ENCODE measurements at places on chromosomes 7 and 10.

DNA sequence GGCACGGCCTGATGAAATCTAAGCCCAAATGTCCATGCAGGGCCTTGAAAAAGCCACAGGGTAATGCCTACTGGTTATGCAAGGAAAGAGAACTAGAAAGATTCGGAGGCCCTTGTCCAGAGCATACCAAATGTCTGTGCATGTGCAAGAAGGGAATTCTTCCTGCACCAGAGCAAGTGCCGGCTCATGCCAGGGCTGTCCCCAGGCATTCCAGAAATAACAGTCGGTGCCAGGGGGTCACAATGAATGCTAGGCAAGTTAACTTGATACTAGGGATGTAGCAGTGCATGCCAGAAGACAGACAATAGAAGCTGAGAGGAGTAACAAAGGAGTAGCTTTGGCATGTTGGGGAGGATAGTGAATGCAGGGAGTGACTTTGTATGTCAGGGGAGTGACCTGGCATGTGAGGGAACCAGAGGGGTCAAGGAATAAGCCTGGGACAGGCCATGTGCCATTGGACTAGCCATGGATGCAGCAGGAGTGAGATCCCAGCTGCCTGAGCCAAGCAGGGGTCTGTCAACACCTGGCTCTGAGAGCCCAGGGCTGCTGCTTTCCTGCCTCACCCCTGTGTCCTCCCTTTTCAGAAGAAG is 119.5 kb upstream of the UNC5B start:
- no peak for DNase-seq

- DNase-seq = no peak
These were observed 72.4 kb downstream of the ARID5B start for GRCh38 chr10:61973906-61974305.

DNA sequence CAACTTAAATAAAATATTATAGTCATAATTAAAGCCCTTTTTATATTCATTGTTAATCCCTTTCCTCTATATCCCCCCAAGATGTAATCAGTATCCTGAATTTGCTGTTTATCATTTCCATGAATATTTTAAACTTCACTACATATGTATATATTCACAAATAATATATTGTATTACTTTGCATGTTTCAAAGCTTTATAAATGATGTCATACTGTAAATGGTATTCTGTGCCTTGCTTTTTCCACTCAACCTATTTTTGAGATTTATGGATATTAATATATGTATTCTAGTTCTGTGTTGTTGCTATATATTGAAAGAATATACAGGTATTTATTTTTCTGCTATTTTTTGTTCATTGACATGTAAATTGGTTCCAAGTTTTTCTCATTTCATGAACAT is 173.1 kb downstream of the CCDC71L start:
- no peak for DNase-seq

GRCh38 chr7:2248984-2249694 is 7.1 kb downstream of the NUDT1 start:
- no peak for DNase-seq

- no peak for DNase-seq
These were observed at the start of gene RGR for GRCh38 chr10:84244651-84245270. Gene RGR (plus strand): TSS chr10:84245053. CDS start chr10:84245091, 38 bp downstream.

GRCh38 chr10:120415709-120416330 is 41.2 kb upstream of the PLPP4 start:
- no peak for DNase-seq

DNA sequence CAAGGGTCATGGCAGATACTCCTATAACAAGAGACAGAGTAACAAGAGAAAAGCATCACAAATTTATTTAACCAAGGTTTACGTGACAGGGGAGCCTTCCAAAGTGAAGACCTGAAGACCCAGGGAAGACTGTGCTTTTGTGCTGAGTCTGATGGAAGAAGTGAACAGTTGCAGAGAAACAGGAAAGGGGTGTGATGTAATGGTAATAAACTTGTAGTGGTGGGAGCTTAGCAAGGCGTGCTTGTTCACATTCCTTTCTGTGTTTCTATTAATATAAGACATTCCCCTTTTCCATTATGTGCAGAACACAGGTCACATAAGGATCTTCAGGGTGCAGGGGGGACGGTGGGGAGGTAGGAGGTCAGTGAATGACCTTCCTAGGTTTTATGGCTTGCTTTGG is 25.5 kb upstream of the C10orf67 start:
- no peak for DNase-seq
